ENCODE measurements at places on chromosomes 7 and 10. TPM values are rescaled to one million over a fixed set of nuclear protein-coding genes. Genes with fewer than 3 reads are reported as not detected.

AKR1D1 gene
- total RNA-seq: not detected

PALD1 gene
- 2.0 TPM for total RNA-seq

C10orf105 gene
- total RNA-seq: not detected

TNRC18 gene
- 77.8 TPM for total RNA-seq

GRCh38 chr10:36367362-36367761 lies 725.3 kb upstream of the FZD8 start:
- H3K36me3 ChIP-seq: no peaks in the 10 kb centered on the region
- H3K27me3 ChIP-seq: no peaks in the 10 kb centered on the region
- no peak overlapping the region for H3K27ac ChIP-seq
- H3K4me3 ChIP-seq: no peak overlapping the region
- H3K4me1 ChIP-seq: no peaks in the 10 kb centered on the region

DNA sequence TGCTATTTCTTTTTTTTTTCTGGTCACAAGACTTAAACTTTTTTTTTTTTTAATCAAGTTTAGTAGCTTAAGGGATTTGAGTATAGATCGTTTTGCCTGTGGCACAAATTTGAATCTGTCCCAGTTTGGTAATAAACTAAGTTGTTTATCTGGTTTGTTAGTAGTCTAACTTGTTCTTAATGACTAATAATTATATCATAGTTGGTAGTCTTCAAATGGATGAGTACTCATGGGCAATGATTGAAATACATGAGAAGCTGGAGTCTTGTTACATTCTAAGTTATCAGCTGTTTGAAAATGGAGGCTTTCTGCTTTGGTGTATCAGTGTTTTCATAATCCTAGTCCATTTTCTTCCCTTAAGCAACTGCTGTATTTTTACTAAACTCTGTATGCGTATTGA lies 12.3 kb downstream of the BTAF1 start:
- H3K4me1 ChIP-seq: no peaks in the 10 kb centered on the region
- DNase-seq: no peak
- peaks cover 16% of the 10 kb centered on the region for H3K36me3 ChIP-seq
- no peak overlapping the region for H3K27ac ChIP-seq
- no peaks in the 10 kb centered on the region for H3K27me3 ChIP-seq

DNA sequence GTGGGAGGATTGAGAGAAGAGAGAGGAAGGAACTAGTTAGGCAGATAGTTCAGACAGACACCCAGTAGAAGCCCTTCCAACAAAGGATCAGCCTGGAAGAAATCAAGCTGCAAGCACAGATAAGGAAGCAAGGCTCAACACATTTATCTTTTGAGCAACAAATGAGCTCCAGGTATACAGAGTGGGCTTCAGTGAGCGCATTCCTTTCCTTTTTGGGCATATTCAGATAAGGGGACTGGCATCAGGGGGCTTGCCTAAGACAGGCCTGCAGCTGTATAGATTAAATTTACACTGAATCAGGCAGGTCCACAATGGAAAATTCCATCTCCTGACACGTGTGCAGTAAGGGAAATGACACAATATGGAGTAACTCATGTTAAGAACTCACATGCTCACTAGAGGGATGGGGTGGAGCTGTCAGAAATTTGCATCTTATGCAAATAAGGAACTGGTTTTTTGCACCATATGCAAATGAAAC lies 147.2 kb downstream of the AKR1D1 start:
- no peak for DNase-seq
- H3K4me1 ChIP-seq: no peaks in the 10 kb centered on the region
- no peak overlapping the region for H3K27ac ChIP-seq
- H3K27me3 ChIP-seq: no peaks in the 10 kb centered on the region

DNA sequence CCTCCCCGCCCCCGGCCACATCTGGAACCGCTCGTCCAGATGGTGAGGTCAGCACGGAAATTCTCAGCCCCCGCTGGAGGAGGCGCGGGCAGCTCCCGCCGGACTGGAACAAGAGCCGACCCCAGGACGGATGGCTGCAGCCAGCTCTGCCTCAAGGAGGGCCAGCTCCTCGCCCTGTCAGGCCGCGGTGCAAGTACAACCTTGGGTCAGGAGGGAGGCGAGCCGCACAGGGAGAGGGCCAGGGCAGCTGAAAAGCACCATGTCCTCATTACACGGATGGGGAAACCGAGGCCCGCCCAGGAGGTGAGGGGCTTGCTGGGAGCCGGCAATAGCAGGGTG lies 3.8 kb upstream of the GRIFIN start:
- H3K36me3 ChIP-seq: no peaks in the 10 kb centered on the region
- peaks cover 18% of the 10 kb centered on the region for H3K4me1 ChIP-seq
- no peak overlapping the region for H3K4me3 ChIP-seq
- H3K27me3 ChIP-seq: no peaks in the 10 kb centered on the region

GRCh38 chr10:70546584-70546983 lies 56.0 kb downstream of the PRF1 start:
- H3K27ac ChIP-seq: no peak overlapping the region
- no peak for DNase-seq
- H3K27me3 ChIP-seq: no peaks in the 10 kb centered on the region
- no peaks in the 10 kb centered on the region for H3K36me3 ChIP-seq
- no peak overlapping the region for H3K4me3 ChIP-seq

Measured in astrocyte (in vitro differentiated cells and primary cell).